Progenitor cell of endocrine pancreas (in vitro differentiated cells): ENCODE measurements at places on chromosomes 4 and X.

GRCh38 chrX:18707426-18708049 is at the start of gene PPEF1:
PPEF1 (plus strand) TSS chrX:18707645; CDS start chrX:18707781, 136 bp downstream.
- DNase-seq: no peak
- no peaks in the 10 kb centered on the region for H3K4me1 ChIP-seq
- no peaks in the 10 kb centered on the region for H3K27me3 ChIP-seq
- H3K36me3 ChIP-seq: peaks cover 2% of the 10 kb centered on the region

GRCh38 chrX:53122013-53122412 is 28.1 kb downstream of the KANTR start:
- H3K36me3 ChIP-seq: peaks cover 4% of the 10 kb centered on the region
- no peaks in the 10 kb centered on the region for H3K4me1 ChIP-seq
- H3K4me3 ChIP-seq: no peak overlapping the region
- no peak for DNase-seq

DNA sequence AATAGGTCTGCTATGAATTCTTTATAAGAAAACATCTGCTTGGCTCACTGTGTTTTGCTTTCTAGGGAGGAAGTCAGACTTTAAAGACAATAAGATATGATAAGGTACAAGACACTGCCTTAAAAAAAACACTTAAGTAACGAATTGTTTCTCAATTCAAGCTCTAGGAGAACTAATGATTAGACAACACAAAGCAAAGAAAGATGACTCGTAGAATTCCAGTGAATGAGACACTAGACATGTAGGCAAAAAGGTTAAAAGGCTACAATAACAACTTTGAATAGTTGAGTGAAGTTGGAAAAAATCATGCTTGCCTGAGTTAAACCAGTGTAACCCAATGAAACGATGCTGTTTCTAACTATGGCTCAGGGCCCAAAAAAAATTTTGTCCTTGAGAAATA is 344.4 kb upstream of the ACTRT1 start:
- no peak overlapping the region for H3K27ac ChIP-seq
- no peaks in the 10 kb centered on the region for H3K4me1 ChIP-seq
- H3K4me3 ChIP-seq: no peak overlapping the region
- DNase-seq: no peak

DNA sequence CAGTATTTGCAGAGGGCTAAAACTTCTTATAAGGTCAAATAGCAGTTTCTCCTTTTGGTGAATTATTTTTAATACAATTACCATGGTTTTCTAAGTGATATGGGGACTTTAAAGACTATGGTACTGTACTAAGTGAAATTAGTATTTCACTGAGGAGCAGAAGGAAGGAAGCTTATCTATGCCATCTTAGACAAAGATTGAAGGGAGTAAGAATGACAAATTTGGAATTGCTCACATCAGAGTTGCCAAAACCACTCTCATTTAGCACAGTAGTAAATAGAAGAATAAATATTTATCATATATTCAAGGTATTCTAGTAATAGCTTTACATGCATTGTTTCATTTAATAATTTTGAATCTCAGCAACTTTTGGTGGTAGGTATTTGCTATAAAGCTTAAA is 30.4 kb downstream of the SULT1B1 start:
- no peaks in the 10 kb centered on the region for H3K27me3 ChIP-seq
- DNase-seq: no peak
- H3K27ac ChIP-seq: no peak overlapping the region
- peaks cover 10% of the 10 kb centered on the region for H3K4me1 ChIP-seq
- no peak overlapping the region for H3K4me3 ChIP-seq

GRCh38 chr4:75724867-75725724 is 719 bp downstream of the USO1 start:
- peaks cover 1% of the 10 kb centered on the region for H3K36me3 ChIP-seq
- DNase-seq: peak; percentile 63
- H3K4me1 ChIP-seq: peaks cover 32% of the 10 kb centered on the region

GRCh38 chr4:144562019-144562705 is 83.8 kb upstream of the HHIP start:
- peaks cover 3% of the 10 kb centered on the region for H3K27me3 ChIP-seq
- H3K4me1 ChIP-seq: no peaks in the 10 kb centered on the region
- no peak overlapping the region for H3K4me3 ChIP-seq
- DNase-seq: no peak
- H3K36me3 ChIP-seq: no peaks in the 10 kb centered on the region
- H3K27ac ChIP-seq: no peak overlapping the region

DNA sequence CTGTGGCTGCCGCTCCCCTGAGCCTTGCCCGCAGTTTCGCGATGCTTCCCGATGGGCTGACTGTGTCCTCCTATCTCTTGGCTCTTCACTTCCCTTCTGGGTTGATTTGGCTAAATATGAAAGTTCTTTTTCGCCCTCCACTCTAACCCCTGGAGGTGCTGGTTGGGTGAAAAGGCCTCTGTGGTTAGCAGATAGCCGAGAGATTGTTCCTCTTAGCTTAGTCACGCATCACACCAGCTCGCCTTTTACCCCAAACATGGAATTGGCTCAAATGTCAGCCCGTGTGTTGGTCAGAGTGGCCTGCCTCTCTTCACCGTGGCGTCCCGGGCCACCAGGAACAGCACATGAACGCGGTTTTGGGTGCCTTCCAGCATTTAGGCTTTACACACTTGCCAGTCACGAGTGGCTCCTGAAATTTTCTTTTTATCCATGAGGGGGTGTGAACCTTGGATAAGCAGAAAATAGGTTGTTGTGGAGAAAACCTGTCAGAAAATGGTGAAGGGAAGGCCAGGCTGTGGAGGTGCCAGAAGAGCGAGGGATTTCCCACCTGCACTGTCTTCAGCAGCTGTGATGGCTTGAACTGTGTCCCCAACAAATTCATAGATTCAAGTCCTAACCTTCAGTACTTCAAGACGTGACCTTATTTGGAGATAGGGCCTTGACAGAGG is 8.9 kb downstream of the CLCN4 start:
- no peak overlapping the region for H3K4me3 ChIP-seq
- peaks cover 3% of the 10 kb centered on the region for H3K4me1 ChIP-seq
- H3K27ac ChIP-seq: no peak overlapping the region
- H3K36me3 ChIP-seq: peaks cover 3% of the 10 kb centered on the region

DNA sequence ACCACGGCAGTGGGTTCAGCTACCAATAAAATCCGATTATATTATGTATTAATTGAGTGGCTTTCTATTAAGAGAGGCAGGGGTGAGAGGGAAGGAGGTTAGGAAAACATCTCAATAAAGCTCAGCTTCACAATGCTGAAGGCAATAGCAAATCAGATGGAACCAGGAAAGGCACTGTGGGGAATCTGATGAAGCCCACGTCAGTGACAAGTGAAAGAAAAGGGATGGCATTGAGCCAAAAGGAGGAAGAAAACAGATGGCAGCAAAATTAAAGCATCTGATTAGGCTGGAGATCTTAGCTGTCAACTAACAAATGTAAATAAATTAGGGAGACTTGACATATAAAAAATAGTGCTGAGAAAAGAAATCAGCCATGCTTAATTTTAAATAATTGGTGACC is 180.9 kb downstream of the RASL11B start:
- H3K27me3 ChIP-seq: no peaks in the 10 kb centered on the region
- no peak overlapping the region for H3K4me3 ChIP-seq
- no peak overlapping the region for H3K27ac ChIP-seq
- no peaks in the 10 kb centered on the region for H3K36me3 ChIP-seq

DNA sequence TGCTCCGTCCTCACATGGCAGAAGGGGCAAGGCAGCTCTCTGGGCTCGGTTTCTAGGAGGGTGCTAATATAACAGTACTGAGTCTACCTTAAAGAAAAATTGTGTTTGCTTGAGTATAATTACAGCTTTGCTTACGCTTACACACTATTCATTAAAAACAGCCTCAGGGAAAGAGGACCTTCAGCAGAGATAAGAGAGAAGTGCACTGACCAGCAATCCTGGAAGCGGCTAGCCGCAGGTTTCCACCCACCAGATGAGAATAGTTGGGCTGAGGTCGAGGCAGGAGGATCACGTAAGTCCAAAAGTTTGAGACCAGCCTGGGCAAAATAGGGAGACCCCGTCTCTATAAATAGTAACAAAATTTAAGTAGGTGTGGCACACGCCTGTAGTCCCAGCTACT is 15.2 kb upstream of the MRFAP1 start:
- no peak overlapping the region for H3K4me3 ChIP-seq
- DNase-seq: no peak
- H3K36me3 ChIP-seq: peaks cover 6% of the 10 kb centered on the region
- no peaks in the 10 kb centered on the region for H3K27me3 ChIP-seq

- no peaks in the 10 kb centered on the region for H3K27me3 ChIP-seq
- no peak for DNase-seq
- no peaks in the 10 kb centered on the region for H3K4me1 ChIP-seq
These were observed 39.8 kb upstream of the VCX3A start for GRCh38 chrX:6574762-6575161.

GRCh38 chrX:55142206-55142918 is 53.5 kb downstream of the PAGE2 start:
- no peaks in the 10 kb centered on the region for H3K27me3 ChIP-seq
- H3K4me3 ChIP-seq: peak overlapping the region; percentile 39
- H3K27ac ChIP-seq: peak overlapping the region; percentile 92
- DNase-seq: no peak

DNA sequence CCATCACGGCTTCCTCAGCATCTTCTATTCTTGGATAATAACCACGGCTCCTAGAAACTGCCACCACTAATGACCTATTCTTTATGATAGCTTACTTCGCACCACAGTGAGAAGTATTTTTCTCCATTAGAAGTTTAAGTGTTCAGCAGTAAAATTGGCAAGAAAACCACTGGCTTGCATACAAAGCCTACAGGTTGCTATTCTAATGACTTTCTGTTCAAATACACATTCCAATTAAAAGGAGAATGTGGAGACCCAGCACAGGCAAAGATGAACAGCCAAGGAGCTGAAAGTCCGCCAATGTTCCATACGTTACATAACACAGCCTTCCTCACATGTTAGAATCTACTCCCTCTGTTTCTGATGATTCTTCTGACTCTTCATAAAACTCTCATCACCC is 875.0 kb upstream of the PRKX start:
- H3K4me1 ChIP-seq: no peaks in the 10 kb centered on the region
- no peak overlapping the region for H3K27ac ChIP-seq
- H3K27me3 ChIP-seq: no peaks in the 10 kb centered on the region
- no peak overlapping the region for H3K4me3 ChIP-seq

- DNase-seq: no peak
- H3K4me3 ChIP-seq: no peak overlapping the region
- H3K36me3 ChIP-seq: peaks cover 17% of the 10 kb centered on the region
- peaks cover 12% of the 10 kb centered on the region for H3K4me1 ChIP-seq
These were observed 339.1 kb downstream of the PAPSS1 start for GRCh38 chr4:107380836-107381438.

- peaks cover 12% of the 10 kb centered on the region for H3K4me1 ChIP-seq
- no peak for DNase-seq
- H3K4me3 ChIP-seq: no peak overlapping the region
- no peaks in the 10 kb centered on the region for H3K27me3 ChIP-seq
- H3K36me3 ChIP-seq: no peaks in the 10 kb centered on the region
- no peak overlapping the region for H3K27ac ChIP-seq
These were observed 33.2 kb downstream of the ARHGAP10 start for GRCh38 chr4:147765121-147765529.

DNA sequence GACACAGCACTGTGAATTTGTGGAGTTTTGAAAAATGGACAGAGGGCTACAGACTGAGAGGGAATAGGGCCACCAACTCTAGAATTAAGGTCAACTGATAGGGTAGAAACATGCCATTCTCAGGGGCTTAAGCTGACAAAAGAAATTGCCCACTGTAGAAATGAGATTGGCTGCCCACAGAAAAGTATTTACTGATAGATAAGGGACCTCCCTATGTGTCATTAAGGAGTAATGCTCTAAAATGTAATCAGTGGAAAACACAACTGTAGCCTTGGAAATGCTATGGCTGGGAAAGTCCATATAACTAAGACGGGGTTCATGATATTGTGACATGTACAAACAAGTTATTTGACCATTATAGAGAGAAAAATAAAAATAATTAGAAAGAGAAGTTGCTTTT is 4.6 kb downstream of the RTL9 start:
- peaks cover 11% of the 10 kb centered on the region for H3K4me1 ChIP-seq
- no peak overlapping the region for H3K4me3 ChIP-seq
- DNase-seq: no peak

GRCh38 chrX:148363471-148364235 is 136.8 kb upstream of the AFF2 start:
- H3K36me3 ChIP-seq: peaks cover 2% of the 10 kb centered on the region
- no peak for DNase-seq
- no peak overlapping the region for H3K4me3 ChIP-seq
- H3K4me1 ChIP-seq: peaks cover 4% of the 10 kb centered on the region

- DNase-seq: peak; percentile 8
- H3K27ac ChIP-seq: no peak overlapping the region
- peaks cover 26% of the 10 kb centered on the region for H3K4me1 ChIP-seq
- H3K36me3 ChIP-seq: peaks cover 10% of the 10 kb centered on the region
- no peaks in the 10 kb centered on the region for H3K27me3 ChIP-seq
- no peak overlapping the region for H3K4me3 ChIP-seq
These were observed 5.4 kb downstream of the CTBP1 start for GRCh38 chr4:1243451-1244080.
